ENCODE measurements at places on chromosomes 1 and 21.

- DNase-seq: no peak
Measured at GRCh38 chr21:25878344-25878743, 143.6 kb downstream of the GABPA start.

- DNase-seq: no peak
Measured at GRCh38 chr1:226875641-226876295, 5.4 kb downstream of the PSEN2 start.

GRCh38 chr1:236457775-236458174, 63.7 kb downstream of the EDARADD start:
- no peak for DNase-seq

- DNase-seq: no peak
Measured at GRCh38 chr21:30116479-30116878, 50.1 kb downstream of the CLDN17 start.

GRCh38 chr1:19643602-19644394, at the start of gene NBL1:
NBL1 (plus strand) TSS chr1:19644311; CDS start chr1:19655031, 10,720 bp downstream.
- no peak for DNase-seq

DNA sequence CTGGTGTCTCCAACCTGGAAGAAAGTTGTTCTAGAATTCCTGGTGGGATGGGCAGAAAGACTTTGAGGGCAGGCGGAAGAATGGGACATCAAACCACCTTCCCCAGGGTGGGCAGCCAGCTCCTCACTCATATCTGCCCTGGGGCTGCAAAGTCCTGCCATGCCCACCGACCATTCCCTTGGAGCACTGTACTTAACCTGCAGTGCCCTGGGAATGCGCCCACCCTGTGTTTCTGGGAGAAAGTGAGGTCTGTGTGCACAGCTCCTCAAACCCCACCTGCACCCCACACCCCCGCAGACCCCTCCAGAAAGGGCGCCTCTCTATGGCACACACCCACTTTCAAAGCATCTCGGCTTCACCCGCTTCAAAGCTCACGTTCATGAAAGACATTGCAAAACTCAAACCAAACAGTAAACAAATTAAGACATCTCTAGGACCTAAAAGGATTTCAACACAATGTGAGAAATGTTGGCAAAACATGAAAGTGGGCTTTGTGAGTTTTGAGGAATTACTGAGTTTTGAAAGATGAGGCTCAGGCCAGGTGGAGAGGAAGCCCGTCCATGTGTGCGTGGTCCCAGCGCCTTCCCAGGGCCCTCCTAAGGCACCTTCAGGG, 25.1 kb downstream of the KRTAP10-1 start:
- no peak for DNase-seq

DNA sequence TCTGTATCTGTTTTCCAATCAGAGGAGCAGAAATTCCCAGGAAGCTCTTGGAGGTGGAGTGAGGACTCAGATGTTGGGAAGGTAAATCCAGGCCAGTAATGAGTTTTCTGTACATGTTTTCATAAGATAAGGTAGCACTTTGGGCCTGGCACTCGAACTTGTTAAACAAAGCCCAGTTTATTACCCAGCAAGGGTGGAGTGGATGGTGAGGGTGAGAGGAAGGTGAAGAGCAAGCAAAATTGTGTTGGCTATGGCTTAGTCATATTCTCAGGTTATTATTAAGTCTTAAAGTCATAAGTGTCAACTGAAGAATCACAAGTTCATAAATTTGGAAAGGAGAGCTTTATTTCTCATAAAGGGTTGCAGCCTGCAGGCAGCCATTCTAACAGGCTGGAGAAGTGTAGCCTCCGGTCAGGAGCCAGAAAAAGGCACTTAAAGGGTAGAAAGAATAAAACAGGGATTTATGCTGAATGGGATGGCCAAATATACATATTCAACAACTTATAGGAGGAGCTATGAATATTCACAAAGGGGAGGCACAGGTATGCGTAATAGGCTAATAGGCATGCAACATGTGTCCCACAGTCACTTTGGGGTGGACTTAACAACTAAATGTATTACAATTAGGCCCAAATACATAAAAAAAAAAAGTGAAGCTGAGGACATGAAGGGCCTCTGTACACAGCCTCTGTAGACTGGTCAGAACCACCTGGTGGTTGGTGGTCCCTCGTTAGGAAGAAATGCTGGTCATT, 523.9 kb downstream of the LMO4 start:
- no peak for DNase-seq

GRCh38 chr1:207845109-207845508, 65.8 kb downstream of the CD34 start:
- peak; percentile 48 for DNase-seq

GRCh38 chr1:118302145-118302544, 117.1 kb upstream of the SPAG17 start:
- DNase-seq: no peak

DNA sequence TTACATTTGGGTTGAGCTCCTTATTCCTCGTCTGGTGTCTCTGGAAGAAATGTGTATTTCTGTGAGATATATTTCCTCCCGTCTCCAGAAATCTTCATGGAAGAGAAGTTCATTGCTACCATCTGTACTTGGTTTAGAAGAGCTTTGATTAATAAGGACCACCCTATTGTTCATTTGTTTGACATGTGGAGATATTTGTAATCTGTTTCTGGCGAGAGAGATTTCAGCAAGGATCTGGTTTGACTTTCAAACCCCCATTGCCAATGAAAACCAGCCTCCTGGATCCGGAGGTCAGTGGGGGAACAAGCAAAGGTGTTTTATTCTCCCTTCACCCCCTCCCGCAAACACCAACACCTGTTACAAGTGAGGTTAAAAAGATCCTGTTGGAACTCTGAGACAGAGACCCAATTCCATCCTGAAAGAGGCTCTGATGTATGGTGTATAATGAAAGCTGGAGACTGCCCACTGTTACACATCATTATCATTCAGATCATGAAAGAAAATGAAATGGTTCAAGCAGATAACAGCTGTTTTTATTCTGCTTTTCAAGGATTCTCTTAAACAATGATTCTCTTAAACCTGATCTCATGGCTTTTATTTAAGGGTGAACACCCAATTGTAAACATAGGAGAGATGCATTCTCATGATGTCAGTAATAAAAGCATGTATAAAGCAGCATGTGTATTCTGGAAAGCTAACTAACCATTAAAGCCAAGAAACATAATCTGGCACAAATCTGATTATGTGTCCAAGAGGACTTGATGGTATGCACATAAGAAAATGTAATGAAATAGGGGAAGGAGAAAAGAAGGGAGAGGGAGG, 393.5 kb upstream of the ADGRL2 start:
- no peak for DNase-seq

GRCh38 chr21:17532292-17532691, 19.4 kb downstream of the CXADR start:
- no peak for DNase-seq

DNA sequence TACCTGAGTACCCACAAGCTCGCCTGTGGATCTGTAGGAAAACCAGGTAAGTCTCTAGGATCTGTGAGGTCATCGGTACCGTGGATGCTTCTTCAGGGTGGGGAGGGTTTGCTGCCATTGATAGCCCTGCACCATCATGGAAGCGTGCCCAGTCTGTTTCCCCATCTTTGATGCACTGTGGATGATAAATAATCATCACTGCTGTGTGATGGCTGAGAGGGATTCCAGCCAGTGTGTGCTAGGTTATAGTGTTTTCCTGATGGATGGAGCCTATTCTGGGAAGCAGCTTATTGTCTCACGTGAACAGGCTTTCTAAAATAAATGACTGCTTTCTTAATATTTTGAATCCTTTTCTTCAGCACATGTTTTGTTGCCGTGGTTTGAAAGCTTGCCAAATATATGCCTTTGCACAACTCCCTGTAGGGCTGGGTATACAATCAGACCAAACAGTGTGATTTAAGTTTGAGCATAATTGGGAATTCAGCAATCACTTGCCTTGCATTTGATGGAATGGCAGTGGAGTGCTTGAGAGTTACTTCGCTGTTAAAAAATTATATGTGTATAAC, 113.8 kb downstream of the CAMTA1 start:
- no peak for DNase-seq

GRCh38 chr1:49356594-49356993, 579.9 kb upstream of the BEND5 start:
- no peak for DNase-seq

DNA sequence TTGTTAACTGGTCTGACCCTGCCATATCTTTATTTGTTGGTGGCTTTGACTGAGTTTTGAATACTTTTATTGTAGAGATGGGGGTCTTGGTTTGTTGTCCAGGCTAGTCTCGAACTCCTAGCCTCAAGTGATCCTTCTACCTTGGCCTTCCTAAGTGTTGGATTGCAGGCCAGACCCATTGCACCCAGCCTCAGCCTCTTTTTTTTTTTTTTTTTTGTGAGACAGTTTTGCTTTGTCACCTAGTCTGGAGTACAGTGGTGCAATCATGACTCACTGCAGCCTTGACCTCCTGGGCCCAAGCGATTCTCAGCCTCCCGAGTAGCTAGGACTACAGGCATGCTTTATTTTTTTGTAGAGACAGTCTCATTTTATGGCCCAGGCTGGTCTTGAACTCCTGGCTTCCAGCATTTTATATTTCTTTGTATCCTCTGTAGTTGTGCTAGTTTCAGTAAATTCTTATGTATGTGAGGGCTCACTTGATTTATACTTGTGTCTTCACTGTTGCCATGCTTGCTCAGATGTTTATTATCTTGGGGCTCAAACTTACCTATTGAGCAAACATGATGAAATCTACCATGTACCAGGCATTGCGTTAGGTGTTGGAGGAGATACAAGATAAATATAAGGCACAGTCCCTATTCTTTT, 24.1 kb downstream of the THRAP3 start:
- no peak for DNase-seq

- DNase-seq: no peak
Measured at GRCh38 chr1:104084380-104084779, 334.7 kb downstream of the AMY1C start.

GRCh38 chr1:173415490-173415889, 61.6 kb upstream of the PRDX6 start:
- DNase-seq: no peak

GRCh38 chr21:44436111-44436611, 19.1 kb upstream of the LRRC3 start:
- no peak for DNase-seq

GRCh38 chr21:15444118-15444960, 285.4 kb upstream of the USP25 start:
- DNase-seq: no peak

- DNase-seq: no peak
Measured at GRCh38 chr1:97377432-97378034, 543.3 kb downstream of the DPYD start.

- no peak for DNase-seq
Measured at GRCh38 chr1:68585351-68585750, 88.5 kb upstream of the DEPDC1 start.

GRCh38 chr1:204094856-204095634, 22.1 kb downstream of the SOX13 start:
- DNase-seq: no peak

DNA sequence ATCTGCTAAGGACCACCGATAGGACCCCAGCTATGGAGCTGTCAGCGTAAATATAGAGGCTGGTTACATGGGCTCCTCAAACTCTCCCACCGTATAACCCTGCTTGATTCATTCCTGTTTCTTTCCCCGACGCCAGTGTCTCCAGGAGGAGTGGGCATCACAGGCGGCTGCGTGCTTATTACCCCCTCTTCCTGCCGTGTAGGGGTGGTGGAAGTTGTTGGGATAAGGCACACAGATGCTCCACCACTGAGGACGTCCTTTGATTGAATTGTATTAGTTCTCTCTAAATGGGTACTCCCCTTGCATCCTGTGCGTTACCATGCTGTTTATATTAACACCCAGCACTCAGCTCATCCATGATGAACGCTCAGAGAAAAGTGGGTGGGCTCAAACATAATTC, 104.6 kb downstream of the ZBTB18 start:
- DNase-seq: no peak

GRCh38 chr21:34511787-34512455, at the start of gene KCNE1:
KCNE1 (minus strand) TSS chr21:34512210; CDS start chr21:34449634, 62,576 bp downstream.
- DNase-seq: no peak

- no peak for DNase-seq
Measured at GRCh38 chr21:36550761-36551160, 70.8 kb upstream of the CLDN14 start.

GRCh38 chr1:95408507-95409136, 174.6 kb downstream of the RWDD3 start:
- no peak for DNase-seq

GRCh38 chr1:233707153-233707879, 93.4 kb downstream of the KCNK1 start:
- DNase-seq: no peak

- DNase-seq: no peak
Measured at GRCh38 chr1:100627936-100628335, 90.0 kb downstream of the GPR88 start.

- DNase-seq: no peak
Measured at GRCh38 chr1:203041351-203041932, 15.2 kb downstream of the PPFIA4 start.

GRCh38 chr1:155931332-155932038, 2.7 kb downstream of the KHDC4 start:
- no peak for DNase-seq

- DNase-seq: no peak
Measured at GRCh38 chr1:219940707-219941106, 12.3 kb upstream of the SLC30A10 start.

- no peak for DNase-seq
Measured at GRCh38 chr1:214637722-214638458, 34.9 kb downstream of the CENPF start.

GRCh38 chr1:225318706-225319575, 108.9 kb downstream of the LBR start:
- DNase-seq: no peak

- no peak for DNase-seq
Measured at GRCh38 chr1:218284377-218284916, 646 bp upstream of the RRP15 start.

GRCh38 chr1:241253471-241253870, 103.5 kb downstream of the RGS7 start:
- no peak for DNase-seq

DNA sequence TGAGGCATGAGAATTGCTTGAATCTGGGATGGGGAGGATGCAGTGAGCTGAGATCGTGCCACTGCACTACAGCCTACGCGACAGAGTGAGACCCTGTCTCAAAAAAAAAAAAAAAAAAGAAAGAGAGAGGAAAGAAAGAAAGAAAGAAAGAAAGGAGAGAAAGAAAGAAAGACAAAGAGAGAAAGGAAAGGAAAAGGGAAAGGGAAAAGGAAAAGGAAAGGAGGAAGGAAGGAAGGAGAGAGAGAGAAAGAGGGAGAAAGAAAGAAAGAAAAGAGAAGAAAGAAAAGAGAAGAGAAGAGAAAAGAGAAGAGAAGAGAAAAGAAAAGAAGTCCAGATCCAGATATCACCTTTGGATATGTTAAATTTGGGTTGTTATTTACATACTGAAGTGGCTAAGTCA, 106.0 kb downstream of the DPYD start:
- DNase-seq: no peak

- no peak for DNase-seq
Measured at GRCh38 chr21:14500873-14501272, 45.2 kb downstream of the SAMSN1 start.

GRCh38 chr1:218886101-218886871, 287.4 kb upstream of the LYPLAL1 start:
- DNase-seq: peak; percentile 55

- DNase-seq: peak; percentile 1
Measured at GRCh38 chr1:212915245-212916091, 34.9 kb upstream of the VASH2 start.
